G401 (cell line): ENCODE measurements at places on chromosomes 7 and 10.

- no peak for DNase-seq
These were observed 551.7 kb downstream of the HTR7 start for GRCh38 chr10:90306187-90306586.

DNA sequence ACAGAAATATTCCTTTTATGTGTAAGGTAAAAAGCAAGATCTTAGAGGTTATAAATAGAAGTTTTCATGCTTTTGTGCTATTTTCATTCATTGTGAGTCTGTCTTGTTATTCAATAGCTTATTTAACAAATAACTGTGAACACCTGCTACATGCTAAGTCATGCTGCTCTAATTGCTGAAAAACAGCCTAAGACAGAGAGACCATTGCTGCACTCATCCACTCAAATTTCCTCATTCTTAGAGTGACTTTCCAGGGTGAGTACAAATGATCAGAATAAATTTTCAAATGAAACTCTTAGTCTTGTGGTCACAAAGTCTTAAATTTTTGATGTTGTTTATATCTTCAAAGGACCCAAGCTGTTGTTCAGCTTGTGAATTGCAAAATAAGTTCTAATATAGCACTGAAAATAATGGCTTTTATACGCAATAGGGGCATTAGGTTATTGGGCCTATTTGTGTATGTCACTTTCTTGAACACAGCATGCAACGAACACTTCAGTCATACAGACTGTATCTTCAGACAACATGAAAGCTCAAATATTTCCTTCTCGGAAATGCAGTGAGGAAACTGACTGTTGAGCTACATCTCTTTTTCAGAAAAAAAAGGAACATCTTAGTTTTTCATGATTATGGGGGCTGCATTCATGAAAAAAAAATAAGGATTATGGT lies 247.9 kb upstream of the PCDH15 start:
- DNase-seq = peak; percentile 6

GRCh38 chr7:131327049-131327625 lies 539 bp upstream of the MKLN1 start:
- DNase-seq = peak; percentile 81

- peak; percentile 84 for DNase-seq
These were observed 31.3 kb downstream of the PLAC9 start for GRCh38 chr10:80163741-80164341.

- no peak for DNase-seq
These were observed 82.2 kb upstream of the NRP1 start for GRCh38 chr10:33416691-33417090.
